Activated naive CD8-positive, alpha-beta T cell treated with anti-CD3 and anti-CD28 coated beads for 36 hours (primary cell): ENCODE measurements at places on chromosomes 4 and X. TPM values are rescaled to one million over a fixed set of nuclear protein-coding genes. Genes with fewer than 3 reads are reported as not detected.

- no peak for DNase-seq
These were observed 35.4 kb upstream of the SPON2 start for GRCh38 chr4:1207603-1208265.

C1QTNF7 gene
- total RNA-seq: not detected

GRCh38 chr4:147117431-147117830 is 171.8 kb upstream of the TTC29 start:
- DNase-seq: no peak

DNA sequence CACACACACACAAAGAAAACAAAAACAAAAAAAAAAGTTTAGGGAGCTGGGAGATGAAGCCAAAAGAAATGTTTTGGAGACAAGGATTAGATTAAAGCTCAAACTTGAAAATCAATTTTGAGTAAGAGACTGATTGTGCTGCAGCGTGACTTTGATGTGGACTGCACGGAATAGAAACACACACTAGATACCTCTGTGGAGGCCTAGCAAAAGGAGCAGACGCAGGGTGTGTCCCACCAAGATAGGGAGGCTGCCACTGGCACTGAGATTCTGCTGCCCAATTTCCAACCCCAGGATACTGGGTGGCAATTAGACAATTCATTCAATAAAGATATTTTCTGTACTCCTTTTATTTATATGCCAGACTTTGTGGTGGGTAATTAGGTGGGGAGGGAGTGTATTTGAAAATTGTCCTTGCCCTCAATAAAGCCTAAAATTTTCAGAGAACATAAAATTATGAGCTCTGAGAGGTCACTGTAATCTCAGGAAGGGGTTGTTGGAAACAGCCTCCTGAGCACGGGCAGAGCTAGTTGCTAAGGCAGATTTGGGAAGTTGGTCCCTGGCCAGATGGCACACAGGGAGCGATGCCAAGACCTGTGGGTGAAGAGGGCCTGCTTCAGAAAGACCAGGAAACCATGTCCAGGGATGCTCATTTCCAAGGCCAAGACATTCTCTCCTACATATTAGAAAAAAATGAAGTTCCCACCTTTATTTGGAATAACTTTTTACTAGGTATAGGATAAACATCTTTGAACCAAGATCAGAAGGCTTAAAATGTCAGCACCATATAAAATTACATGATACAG is 1.9 kb upstream of the PPP3CA start:
- no peak for DNase-seq

- no peak for DNase-seq
These were observed 145.4 kb upstream of the CPEB2 start for GRCh38 chr4:14856934-14857235.

DNA sequence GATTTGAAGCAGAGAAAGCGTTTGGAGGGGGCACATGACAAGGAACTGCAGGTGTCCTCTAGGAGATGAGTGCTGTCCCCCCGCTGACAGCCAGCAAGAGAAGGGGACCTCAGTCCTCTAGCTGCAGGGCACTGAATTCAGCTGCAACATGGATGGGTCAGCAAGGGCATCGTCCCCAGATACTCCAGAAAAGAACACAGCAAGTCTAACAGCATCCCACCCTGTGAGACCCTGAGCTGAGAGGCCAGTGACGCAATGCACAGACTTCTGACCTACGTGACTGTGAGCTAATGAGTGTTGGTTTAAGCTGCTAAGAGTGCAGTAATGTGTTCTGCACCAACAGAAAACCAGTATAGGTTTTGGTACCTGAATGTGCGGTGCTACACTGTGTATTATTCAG is 11.6 kb upstream of the CENPVL2 start:
- no peak for DNase-seq

LNX1 gene
- not detected for total RNA-seq

DNA sequence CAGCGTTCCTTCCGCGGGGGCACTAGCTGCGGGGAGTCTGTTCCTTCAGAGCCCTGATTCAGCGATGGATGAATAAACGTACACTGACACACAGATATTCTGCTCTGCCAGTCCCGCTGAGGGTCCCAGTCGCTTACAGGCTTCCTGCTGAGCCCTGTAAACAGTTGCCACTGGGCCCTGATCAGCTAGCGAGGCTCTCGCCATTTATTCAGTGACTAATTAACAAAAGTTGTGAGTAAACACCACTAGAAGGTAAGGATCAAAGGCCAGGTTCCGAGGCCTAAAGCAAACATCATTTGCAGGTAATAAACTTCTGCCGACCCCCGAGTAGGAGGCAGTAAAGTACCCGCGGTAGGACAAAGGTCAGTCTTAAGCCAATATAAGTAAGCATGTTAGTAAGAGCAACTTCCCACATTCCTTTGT is 442.6 kb upstream of the GALNT7 start:
- no peak for DNase-seq

GRCh38 chrX:106954041-106954440 is 33.8 kb downstream of the CLDN2 start:
- DNase-seq: no peak

GRCh38 chr4:81162752-81163458 is 52.1 kb downstream of the PRKG2 start:
- no peak for DNase-seq

PNMA3 gene
- total RNA-seq: 1.4 TPM

DNA sequence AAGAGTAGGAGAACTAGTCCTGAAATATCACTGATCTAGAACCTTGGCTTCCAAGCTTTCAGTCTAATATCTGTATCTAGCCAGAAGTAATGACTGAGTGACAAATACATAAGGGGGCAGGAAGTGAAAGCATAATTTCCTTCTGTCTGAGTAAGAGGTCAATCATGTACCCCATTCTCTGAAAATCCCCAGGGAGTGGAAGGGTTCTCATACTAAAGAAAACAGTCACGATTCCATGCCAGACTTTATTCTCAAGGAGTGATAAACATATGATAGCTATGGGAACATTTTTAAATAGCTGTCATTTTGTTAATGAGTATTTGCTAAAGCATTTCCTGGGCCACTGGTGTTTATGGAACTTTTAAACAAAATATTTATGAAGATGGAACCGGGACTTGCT is 308.5 kb downstream of the ARHGAP24 start:
- no peak for DNase-seq

ARX gene
- total RNA-seq: not detected

- DNase-seq: peak; percentile 34
These were observed 663 bp downstream of the CXorf38 start for GRCh38 chrX:40646489-40647306.

DNA sequence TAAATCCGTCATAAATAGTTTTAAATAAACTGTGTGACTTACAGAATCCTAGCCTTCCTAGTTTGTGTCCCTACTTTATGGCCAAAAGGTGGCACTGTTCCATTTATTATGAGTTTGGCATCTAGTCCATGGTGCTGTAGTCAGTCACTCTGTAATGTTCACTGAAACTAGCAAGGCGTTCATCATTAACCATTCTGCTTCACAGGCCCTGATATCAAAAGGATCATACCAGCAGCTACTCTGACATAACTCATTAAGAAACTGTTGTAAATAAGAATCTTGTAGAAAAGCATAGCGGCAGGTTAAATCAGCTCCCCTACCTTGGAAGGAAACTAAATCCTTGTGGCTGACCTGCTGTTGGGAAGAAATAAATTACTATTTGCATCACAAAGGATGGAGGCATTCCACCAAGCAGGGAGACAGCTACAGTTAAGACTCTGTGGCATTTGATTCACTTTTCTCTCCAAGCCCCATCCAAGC is 919.6 kb upstream of the DIAPH2 start:
- DNase-seq: no peak

- DNase-seq: no peak
These were observed 181.3 kb upstream of the STK26 start for GRCh38 chrX:131841496-131842437.

HSFX4 gene
- total RNA-seq: not detected

DNA sequence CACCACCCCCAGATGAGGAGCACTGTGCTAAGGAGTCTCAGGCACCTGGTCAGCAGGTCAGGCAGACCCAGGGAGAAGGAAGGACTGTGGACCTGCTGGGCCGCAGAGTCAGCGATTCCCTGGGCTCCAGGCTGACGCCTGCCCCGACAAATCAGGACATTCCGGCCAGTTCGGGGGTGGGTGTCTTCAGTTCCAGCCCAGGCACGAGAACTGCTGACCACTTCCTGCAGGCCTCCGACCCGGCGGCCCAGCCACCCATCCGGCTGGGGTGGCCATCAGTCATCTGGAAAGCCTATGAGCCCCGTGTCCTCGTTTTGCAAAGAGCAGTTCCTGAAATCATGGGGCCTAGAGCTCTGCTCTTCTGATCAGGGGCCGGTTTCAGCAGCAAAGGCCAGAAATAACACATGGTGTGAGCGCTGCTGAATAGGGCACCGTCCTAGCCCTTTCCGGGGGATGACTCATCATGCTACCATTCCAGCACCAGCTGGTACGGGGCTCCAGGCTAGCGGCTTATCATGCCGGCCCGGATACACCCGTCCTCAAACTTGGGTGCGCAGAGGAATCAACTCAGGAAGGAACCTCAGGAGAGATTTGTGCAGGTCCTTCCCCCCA is 7.8 kb upstream of the SH3TC1 start:
- DNase-seq: no peak

DNA sequence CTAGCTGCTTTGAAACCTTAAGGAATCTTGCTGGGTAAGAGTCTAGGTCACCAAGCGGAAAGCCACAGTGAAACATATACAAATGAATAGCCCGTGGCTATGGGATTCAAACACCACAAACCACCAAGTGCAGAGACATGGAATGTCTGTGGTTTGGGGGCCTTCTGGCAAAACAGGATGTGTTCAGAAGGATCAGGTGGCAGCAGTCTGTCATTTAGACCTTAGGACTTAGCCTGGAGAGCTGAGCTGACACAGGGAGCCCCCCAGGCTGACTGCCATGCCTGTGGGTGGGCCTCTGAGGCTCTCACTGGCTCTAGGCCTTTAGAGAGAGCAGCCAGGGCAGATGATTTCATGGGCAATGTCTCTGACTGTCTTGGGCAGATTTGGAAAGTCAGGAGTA is 225.6 kb downstream of the FBXW7 start:
- no peak for DNase-seq

DNA sequence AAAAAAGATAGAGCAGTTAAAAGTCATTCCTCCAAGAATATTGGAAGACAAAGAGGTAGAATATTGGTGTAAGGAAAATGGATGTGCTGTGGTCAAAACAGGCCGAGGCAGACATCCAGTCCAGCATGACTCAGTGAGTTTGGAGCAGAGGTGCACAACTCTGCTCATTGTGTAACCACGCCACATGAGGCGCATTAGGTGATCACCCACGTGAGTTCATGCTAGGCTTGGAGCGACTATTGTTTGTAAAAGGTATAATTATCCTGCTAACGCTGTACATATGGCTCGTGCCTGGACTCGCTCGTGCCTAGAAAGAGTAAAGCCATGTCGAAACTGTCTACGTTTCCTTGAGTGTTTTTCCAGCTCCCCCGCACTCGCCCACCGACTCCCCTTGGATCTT is 23.9 kb downstream of the C4orf54 start:
- DNase-seq: no peak

DNA sequence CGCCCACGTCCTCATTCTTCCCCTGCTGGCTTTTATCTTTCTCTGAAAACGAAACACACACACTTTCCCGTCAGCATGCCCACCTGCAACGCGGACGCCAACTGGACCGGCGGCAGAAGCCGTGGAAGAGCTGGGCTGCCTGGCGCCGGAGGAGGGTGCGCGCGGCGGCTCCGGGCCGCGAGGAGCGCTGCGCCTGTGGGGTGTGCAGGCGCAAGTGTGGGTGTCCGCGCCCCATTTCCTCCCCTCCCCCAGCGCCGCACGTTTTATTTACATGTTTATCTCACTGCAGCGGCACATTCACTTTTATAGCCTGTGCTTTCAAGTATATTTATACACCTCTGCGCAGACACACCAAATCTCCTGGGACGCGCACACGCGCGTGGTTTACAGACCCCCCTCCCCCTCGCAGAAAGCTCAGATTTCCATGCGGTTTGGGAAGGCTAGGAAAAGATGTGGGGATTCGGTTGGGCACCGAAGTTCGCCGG is 1.5 kb downstream of the PITX2 start:
- no peak for DNase-seq

DNA sequence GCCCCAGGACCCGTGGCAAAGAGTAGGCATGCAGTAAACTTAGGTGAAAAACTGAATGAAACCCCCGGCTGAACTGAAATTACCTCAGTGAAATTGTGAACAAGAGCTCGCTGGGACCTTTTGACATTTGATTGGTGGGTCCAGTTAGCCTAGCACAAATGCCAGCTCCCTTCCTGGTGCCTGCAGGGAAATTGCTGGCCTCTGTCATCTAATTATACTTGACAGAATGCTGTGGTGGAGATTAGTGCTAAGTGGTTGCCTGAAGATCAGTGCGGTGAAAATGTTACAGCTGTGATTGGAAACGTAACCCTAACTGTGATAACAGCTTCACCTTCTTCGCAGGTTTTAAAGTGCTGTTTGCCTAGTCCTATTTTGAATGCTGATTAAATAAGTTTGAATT is 43.0 kb downstream of the ADD1 start:
- no peak for DNase-seq

- no peak for DNase-seq
These were observed 38.1 kb downstream of the AMOT start for GRCh38 chrX:112802541-112802940.

TMEM35A gene
- not detected for total RNA-seq

- no peak for DNase-seq
These were observed 9.9 kb downstream of the ASMTL start for GRCh38 chrX:1442724-1443367.

- DNase-seq: no peak
These were observed 295.4 kb downstream of the TRIML1 start for GRCh38 chr4:188434643-188435042.

DNA sequence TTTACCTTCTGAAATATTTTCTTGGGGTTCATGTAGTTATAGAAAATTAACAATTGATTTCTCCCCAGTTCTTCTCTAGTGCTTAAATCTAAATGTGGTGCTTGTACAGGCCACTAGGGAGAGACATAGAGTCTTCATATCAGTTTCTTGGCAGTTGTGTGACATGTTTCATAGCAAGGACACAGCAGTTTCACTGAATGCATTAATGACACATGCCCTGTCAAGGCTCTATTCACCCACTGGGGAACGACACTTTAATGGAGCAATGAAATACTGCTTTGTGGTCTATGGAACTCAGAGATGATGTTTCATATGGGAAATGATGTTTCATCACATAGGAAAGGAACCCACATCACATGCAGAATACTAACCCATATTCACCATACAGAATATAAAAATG is 2.8 kb downstream of the VEGFC start:
- DNase-seq: no peak

EMCN gene
- total RNA-seq: not detected

- no peak for DNase-seq
These were observed 48.2 kb downstream of the GUCY1B1 start for GRCh38 chr4:155807021-155807420.

DNA sequence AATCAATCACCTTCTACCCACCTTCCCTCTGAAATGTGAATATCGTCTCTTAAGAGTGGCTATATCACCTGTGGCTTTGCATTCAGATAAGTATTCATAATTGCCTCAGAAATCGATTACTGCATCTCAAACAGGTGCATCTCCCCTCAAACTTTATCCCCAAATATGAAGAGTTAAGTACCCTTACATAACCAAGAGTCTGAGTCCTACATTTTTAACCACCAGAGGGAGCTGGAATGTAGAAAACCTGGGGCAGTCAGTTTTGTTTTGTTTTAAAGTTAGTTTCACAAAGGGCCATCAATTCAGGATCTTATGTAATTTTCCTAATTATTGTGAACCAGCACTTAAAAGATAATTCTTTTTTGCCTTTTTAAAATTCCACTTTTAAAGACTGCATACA is 5.7 kb downstream of the TCEANC start:
- DNase-seq: no peak
